ENCODE measurements at places on chromosomes 1 and 21.
A peak's percentile ranks its signal among the peaks of the same experiment; 100 is the strongest.

DNA sequence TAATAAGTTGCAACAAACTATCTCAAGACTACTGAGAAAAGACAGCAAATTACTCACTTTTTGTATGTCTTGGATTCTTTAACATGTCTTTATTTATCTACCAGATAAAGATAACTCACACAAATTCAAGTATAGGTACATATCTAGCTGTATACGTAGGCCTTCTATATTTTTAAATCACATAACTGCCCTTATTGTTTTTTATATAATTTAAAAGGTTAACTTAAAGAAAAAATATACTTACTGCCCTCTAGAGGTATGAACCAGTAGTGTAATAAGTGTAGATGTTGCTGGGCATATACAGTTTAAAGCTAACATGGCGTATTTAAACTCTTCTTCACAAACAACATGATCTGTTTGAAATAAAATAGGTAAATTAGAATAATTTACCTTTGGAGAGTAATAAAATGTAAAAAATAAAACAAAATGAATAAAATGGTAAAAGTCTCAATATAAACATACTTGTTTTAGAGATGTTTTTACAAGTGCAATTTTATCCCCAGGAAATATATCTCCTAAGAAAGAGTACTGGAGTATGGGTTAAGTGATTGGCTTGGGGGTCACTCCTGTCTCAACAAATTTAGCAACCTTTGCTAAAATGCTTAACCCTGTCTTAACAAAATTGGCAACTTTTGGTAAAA, 235.2 kb downstream of the KCNT2 start:
- DNase-seq: no peak

- DNase-seq: peak; percentile 79
These were observed at the start of gene DPYD for GRCh38 chr1:97920832-97921571. TSS of gene DPYD (minus strand) at chr1:97921034. CDS start at chr1:97920922, 112 bp downstream.

- no peak for DNase-seq
These were observed 148.0 kb upstream of the LMO4 start for GRCh38 chr1:87180682-87181081.

- DNase-seq: no peak
These were observed 102.3 kb downstream of the TMEM53 start for GRCh38 chr1:44571712-44572571.

GRCh38 chr1:59346429-59346828, 49.5 kb downstream of the FGGY start:
- no peak for DNase-seq

- no peak for DNase-seq
These were observed 25.4 kb upstream of the WDR26 start for GRCh38 chr1:224459966-224460365.

- no peak for DNase-seq
These were observed 134.0 kb upstream of the ARHGEF16 start for GRCh38 chr1:3320246-3321152.

DNA sequence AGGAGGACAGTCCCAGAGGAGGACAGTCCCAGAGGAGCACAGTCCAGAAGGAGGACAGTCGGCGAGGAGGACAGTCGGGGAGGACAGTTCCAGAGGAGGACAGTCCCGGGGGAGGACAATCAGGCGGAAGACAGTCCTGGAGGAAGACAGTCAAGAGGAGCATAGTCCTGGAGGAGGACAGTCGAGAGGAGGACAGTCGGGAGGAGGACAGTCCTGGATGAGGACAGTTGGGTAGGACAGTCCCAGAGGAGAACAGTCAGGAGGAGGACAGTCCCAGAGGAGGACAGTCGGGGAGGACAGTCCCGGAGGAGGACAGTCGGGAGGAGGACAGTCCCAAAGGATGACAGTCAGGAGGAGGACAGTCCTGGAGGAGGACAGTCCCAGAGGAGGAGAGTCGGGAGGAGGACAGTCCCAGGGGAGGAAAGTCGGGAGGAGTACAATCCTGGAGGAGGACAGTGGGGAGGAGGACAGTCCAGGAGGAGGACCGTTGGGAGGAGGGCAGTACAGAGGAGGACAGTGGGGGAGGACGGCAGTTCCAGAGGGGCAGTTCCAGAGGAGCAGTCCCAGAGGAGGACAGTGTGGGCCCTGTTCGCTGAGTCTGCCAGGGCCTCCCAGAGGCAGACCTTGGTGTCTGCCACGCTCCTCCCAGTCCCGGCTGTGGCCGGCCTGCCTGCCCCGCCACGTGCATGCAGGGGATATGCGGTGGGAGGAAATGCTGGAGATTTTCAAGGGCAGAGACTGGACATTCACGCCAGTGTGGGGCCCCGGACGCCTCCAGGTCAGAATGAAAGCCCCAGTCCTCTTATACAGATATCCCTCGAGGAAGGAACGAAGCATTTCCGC, 183.8 kb upstream of the ARHGEF16 start:
- DNase-seq: no peak

- DNase-seq: peak; percentile 69
These were observed 59.1 kb downstream of the ITPKB start for GRCh38 chr1:226679853-226680516.

DNA sequence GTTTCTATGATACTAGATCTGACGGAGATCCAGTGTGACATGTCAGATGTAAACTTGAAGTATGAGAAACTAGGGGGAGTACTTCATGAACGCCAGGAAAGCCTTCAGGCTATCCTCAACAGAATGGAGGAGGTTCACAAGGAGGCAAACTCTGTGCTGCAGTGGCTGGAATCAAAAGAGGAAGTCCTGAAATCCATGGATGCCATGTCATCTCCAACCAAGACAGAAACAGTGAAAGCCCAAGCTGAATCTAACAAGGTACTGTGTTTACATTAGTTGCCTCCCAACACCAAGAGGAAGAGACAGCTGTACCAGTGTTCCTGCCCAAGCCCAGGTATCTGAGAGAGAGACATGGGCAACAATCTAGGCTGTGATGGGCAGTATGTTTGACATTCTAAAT, 112.2 kb upstream of the BMP8A start:
- no peak for DNase-seq

DNA sequence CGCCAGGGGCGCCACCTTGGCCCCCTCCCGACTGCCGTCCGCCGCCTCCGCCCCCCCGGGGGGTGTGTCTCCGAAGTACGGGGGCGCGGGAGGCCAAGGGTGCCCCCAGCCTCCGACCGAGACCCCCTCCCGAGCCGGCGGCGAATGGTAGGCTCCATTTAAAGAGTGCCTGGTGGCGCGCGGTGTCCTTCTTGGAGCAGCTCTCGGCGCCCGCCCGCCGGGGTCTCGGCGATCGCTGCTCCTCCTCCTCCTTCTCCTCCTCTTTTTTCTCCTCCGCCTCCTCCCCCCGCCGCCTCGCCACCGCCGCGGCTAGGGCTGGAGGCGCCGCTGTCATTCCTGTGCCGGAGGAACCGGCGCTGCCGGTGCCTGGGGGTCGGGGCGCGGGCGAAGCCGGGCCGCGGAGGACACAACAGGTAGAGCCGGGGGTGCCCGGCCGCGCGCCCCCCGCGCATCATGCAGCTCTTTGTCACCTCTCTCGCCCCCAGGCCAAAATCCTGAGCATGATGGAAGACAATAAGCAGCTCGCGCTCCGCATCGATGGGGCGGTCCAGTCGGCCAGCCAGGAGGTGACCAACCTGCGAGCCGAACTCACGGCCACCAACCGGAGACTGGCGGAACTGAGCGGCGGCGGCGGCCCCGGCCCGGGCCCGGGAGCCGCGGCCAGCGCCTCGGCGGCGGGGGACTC, at the start of gene KAZN:
TSS of gene KAZN (plus strand) at position 188 of the 685 bp plus-strand sequence.
- DNase-seq: no peak

DNA sequence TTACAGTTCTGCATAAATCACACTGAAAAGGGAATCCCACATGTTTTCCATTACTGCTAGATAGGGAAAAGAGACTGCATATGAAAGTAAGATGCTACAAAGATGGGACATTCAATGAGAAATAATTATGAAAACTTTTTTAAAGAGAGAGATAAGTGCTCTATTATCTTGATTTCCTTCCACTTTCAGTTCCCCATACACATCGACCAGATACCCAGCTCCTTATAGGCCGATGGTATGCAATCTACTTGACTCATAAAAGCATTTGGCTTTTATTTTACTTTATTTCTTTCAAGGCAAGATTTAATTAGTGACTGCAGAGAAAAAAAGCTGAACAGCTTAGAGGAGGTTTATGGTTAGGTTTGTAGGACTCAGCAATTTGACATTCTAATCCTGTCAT, 13.1 kb downstream of the BRINP2 start:
- no peak for DNase-seq

- no peak for DNase-seq
These were observed 5.6 kb downstream of the SH3BGRL3 start for GRCh38 chr1:26285366-26286063.

DNA sequence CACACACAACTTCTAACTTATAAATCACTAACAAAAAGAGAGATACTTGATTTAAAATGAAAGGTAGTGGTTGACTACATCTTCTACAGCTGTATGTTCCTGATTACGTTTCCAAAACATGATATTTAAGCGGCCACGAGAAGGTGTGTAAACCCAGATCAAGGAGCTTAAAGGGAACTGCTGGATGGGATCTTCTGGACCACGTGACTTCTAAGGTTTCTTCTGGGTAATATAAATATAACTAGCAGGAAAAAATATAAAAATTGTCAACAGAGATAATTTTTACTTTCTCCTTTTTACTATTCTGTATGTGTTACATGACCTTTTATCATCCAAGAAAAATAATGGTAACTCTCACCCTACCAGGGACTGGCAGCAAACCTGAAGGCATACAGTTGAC, 66.2 kb downstream of the TTLL7 start:
- DNase-seq: no peak

DNA sequence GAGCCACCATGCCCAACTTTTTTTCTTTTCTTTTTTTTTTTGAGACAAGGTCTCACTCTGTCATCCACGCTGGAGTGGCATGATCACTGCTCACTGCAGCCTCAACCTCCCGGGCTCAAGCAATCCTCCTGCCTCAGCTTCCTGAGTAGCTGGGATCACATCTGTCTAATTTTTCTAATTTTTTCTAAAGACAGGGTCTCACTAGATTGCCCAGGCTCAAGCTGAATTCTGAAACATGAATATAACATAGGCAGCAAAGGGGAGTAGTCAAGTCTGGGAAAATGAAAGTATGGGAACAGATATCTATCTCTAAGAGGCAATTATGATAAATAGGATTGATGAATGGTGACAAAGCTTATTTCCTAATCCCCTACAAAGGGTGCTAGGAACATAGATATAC, 7.3 kb upstream of the CMPK1 start:
- no peak for DNase-seq

DNA sequence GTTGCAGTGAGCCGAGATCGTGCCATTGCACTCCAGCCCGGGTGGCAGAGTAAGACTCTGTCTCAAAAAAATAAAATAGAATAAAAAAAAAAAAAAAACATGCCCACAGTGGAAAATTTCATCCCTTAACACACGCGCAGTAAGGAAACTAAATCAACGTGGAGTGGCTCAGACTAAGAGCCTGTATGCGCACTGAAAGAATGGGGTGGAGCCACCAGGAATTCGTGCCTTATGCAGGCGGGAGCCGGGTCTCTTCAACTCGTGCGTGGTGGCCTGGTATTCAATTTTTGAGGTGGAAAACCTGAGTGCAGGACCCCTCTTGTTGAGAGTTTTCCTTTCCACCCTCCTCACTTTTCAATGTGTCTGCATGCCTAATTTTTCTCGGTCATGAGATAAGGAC, 22.1 kb upstream of the CREG1 start:
- DNase-seq: no peak

- no peak for DNase-seq
These were observed 14.0 kb upstream of the LIN9 start for GRCh38 chr1:226322986-226323385.

DNA sequence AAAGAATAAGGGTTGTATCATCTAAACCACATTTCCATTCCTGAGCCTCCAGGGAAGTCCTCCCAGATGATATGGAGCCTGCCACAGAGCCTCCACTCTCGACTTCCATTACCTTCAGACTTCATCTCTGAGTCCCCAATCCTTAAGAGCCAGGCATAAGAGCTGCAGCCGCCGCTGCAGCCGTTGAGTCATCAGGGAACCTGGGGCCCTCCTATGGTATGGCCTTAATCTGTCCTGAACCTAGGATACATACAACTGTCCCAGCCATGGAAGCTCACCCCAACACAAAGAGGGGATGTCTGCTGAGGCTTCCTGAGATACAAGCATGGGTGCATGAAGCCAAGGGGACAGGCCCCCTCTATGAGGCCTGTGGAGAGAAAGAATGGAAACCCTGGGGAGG, 16.3 kb downstream of the TAL1 start:
- DNase-seq: no peak

DNA sequence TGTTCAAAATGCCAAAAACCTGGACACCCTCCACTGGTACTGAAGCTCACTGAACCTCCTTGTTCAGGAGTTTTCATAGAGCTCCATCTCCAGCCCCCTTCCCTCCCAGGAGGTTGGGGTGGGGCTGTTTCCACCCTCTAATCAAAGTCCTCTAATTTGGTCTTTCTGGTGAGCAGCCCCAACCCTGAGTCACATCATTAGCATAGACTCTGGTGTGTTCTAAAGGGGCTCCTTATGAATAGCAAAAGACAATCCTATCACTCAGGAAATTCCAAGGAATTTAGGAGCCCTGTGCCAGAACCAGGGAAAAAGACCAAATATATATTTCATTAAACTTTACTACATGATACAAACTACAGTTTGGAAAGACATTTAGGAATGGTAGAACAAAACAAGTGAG, 13.2 kb upstream of the UBE4B start:
- no peak for DNase-seq

DNA sequence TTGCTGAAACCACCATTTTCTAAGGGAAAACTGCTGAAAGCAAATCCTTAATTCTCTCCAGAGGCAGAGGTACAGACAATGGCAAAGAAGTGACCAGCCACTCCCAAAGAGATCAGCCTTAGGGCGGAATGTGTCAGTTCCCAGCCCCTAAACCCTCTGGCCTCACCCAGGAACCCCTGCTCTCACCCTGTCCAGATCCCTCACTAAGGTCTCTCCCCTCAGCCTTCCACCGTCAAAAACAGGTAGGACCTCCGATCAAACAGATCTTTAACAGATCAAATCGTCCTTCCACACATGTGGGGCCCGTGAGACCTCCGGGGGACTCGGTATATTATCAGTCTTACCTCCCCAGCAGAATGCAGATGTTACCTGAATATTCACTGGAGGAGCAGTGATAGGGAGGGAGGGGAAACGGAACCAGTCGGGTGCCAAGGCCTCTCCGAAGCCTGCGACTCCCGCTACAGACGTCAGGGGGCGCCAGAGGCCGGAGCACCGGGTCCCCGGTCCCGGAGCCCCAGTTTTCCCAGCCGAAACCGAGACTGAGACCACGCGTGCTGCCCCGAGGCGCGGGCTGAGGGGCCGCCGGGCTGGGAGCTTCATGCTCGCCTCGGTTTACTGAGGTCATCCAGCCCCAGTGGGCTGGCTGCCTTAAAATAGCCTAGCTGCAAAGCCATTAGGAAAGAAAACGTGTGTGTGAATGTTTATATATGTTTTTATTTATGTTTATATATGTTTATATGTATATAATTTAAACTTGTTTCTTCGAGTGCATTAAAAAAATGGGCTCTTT, 23.6 kb downstream of the GPA33 start:
- DNase-seq: peak; percentile 67

DNA sequence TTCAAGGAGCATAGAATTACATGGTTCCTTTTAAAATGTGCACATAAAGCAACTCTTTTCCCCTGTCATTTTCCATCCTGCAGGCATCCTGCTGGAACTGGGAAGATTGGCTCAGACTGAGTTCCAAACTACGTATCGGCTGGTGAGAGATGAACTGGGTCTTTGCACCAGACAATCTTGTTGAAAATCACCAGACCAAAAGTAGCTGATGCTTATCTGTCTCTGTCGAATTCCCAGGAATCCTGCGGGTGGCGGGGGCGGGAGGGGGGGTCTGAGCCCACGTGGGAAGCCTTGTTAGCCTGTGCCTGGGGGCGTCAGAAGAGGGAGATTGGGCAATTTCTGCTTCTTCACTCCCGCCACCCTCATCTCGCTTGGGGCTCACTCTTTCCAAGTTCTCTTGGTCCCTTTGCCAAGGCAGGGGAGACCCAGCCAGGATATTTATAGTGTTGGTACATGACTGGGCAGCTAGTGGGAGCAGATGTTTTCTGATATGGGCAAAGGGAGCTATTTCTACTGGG, 90.1 kb upstream of the SLC25A33 start:
- no peak for DNase-seq
